Activated CD4-positive, CD25-positive, alpha-beta regulatory T cell treated with anti-CD3 and anti-CD28 coated beads, Interleukin-2, amount 50 U/mL, for 24 hours (primary cell): ENCODE measurements at places on chromosomes 3 and 15.

GRCh38 chr3:120274739-120275167 is 10.3 kb downstream of the GPR156 start:
- ATAC-seq = no peak

DNA sequence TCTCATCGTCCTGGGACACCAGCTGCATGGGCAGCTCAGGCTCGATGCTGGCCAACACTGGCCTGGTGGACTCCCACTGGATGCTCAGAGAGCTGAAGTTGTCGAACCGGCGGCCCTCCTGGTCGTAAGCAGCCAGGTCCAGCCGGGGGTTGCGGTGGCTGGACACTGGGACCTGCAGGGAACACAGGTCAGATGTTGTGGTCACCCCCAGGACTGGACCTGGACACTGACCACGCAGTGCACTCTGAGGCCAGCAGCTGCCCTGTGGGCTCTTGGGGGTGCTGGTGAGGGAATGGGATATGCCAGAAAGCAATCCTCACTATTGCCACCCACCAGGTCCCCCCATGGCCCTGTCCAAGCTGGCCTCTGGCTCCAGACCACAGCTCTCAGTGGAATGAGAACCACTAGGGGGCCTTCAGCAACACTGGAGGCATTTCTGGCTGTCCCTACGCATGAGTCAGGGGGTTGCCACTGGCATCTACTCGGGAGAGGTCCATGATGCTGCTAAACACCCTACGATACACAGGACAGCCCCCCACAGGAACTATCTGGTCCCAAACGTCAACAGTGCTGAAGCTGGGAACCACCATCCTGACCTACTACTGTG is 66.1 kb downstream of the NUP210 start:
- ATAC-seq = no peak

- peak; percentile 87 for ATAC-seq
Measured at GRCh38 chr3:179608931-179609720, 4.5 kb downstream of the NDUFB5 start.

GRCh38 chr3:188431040-188431439 is 277.1 kb downstream of the LPP start:
- ATAC-seq = no peak

DNA sequence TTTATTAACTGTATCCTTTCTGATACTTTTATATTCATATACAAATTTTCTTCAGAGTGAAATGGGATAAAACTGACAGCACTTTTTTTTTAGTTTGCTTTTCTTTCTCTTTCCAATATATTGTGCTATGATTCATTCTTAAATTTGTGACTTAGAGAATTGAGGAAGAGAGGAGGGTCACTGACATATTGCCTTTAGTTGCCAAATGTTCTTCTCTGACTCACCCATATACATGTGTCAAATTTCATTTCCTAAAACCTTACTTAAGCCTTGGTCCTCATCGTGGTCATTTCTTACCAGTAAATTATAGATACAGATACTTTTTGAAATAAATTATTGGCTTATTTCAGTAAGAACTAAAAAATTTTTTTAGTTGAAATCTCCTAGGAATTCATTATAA is 53.9 kb downstream of the CLASP2 start:
- no peak for ATAC-seq
